ENCODE measurements at places on chromosomes 5 and 9.

DNA sequence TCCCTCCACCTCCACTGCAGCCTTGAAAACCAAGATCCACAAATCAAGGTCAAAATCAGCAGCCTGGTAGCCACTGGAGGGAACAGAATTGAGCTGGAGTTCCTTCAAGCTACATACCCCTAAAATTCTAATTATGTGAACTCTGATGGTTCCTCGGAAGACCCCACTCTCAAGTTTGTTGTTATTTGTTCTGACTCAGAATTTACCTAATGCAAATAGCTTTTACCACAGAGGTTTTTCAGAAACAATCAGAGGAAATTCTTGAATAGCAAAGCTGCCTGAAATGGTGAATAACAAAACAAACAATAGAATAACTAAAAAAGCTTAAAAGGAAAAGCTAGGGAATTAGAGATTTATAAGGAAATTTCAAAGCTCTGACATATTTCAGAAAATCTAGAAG is 220.0 kb downstream of the CDH18 start:
- DNase-seq: no peak

DNA sequence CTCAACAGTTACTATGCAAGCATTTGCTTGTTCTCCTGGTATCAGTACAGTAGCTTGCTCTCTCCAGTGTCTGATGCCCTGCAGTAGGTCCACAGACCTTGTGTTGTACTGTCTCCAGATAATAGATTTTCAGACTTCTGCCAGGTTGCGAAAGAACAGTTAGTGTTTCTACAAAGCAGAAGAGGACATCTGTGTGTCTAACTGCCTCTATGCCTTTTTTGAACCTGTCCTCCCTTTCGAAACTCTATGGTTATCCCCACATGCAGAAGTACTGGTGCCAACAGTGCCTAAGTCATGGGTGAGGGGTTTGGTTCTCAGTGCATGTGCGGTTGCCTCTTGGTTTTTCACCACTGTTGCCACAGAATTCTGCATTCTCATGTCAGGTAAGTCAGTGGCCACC is 45.9 kb downstream of the KCNN2 start:
- no peak for DNase-seq

DNA sequence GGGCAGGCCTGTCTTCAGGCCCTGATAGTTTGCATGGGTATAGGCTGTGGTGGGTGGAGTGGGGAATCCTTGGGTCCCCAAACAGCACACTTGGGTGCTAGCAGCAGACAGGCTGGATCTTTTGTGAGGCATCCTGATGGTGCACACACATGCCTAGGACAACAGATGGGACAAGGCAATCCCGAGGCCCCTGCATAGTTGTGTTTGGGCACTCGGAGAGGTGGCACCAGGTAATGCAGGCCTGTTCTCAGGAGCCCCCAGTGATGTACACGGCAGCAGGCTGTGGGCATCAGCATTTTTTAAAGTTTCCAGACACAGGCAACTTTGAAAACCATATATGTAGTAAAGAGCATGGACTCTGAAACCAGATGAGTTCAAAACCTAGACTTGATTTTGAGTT is 65.4 kb downstream of the EPB41L4A start:
- DNase-seq: no peak

GRCh38 chr5:174725991-174726601 is 1.7 kb downstream of the MSX2 start:
- no peak for DNase-seq

DNA sequence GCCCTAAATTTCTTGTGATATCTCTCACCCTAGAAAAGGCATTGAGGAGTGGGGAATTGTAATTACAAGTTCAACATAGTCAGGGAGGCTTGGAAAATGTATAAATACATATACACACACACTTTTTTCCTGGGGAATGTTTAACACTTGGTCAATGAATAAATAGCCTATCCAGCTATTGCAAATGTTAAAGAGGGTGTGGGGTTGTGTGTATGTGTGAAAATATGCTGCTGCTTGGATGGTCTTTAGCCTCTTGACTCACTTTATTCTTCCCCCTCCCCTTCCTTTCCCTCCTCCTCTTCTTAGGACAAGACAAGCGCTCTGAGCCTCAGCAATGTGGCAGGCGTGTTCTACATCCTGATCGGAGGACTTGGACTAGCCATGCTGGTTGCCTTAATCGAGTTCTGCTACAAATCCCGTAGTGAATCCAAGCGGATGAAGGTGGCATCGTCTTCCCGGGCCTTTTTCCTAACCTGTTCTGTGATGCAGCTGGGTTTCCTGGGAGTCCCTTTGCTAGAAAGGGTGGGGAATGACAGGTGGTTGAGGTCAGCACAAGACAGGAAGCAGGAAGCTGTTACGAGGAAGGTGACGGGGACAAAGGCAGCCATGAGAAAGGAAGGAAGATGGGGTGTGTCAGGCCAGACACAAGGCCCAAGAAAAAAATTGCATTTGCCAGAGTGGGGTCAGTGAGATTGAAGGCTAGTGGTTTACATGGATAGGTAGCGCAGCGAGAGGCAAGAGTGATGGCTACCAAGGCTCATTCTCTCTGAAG is 236.5 kb downstream of the FAM114A2 start:
- DNase-seq: no peak
